ENCODE measurements at places on chromosomes 13 and 19.

GRCh38 chr13:61833228-61833627 is 417.6 kb upstream of the PCDH20 start:
- DNase-seq, result no peak

GRCh38 chr13:99196466-99197116 is 4.1 kb upstream of the UBAC2 start:
- DNase-seq, result no peak

- DNase-seq, result no peak
These were observed 5.2 kb downstream of the POLRMT start for GRCh38 chr19:628168-628567.

DNA sequence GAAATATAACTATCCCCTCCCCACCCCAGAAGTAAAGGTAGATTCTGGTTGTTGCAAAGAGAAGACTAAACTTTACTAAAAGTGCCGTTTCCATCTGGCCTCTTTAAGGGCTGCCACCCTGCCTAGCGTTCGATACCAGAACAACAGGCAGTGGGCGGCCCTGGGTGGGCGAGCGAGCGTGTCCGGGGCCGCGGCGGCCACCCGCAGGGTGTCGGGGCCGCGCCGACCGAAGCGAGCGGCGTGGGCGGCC is 2.6 kb downstream of the FGF9 start:
- no peak for DNase-seq

GRCh38 chr19:45186509-45187334 is 8.1 kb downstream of the BLOC1S3 start:
- DNase-seq, result no peak

- no peak for DNase-seq
These were observed 416.4 kb downstream of the ITGBL1 start for GRCh38 chr13:101868585-101869469.

GRCh38 chr19:52566121-52566520 is 4.0 kb upstream of the ZNF701 start:
- DNase-seq, result no peak

- DNase-seq, result no peak
These were observed 119.5 kb downstream of the ZAR1L start for GRCh38 chr13:32195713-32196112.

DNA sequence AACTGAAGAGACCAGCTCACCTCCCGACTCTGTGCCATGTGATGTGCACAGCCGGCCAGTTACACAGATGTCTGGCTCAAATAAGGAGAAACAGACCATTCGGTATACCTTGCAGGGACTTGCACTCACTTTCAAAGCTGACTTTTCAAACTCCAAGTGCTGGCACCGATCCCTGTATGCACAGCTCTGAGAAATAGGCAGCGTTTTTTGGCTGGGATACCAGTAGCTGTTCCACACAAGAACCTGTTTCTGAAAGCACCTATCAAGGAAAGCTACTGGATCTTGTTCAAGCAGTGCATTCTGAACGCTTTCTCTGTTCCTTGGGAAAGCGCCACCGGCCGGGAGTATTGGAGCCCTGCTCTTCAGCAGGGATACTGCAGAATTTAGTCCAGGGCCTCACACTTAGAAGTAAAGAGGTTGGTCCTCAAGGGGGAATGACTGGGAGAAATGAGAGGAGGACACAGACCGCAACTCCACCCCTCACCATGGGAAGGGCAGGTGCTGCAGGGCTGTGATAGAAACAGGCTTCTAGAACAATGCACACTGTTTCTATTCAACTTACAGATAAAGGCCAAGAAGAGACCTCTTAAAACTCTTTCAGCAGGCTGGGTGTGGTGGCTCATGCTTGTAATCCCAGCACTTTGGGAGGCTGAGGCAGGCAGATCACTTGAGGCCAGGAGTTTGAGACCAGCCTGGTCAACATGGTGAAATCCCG is 53.6 kb upstream of the PABPC3 start:
- DNase-seq, result no peak

DNA sequence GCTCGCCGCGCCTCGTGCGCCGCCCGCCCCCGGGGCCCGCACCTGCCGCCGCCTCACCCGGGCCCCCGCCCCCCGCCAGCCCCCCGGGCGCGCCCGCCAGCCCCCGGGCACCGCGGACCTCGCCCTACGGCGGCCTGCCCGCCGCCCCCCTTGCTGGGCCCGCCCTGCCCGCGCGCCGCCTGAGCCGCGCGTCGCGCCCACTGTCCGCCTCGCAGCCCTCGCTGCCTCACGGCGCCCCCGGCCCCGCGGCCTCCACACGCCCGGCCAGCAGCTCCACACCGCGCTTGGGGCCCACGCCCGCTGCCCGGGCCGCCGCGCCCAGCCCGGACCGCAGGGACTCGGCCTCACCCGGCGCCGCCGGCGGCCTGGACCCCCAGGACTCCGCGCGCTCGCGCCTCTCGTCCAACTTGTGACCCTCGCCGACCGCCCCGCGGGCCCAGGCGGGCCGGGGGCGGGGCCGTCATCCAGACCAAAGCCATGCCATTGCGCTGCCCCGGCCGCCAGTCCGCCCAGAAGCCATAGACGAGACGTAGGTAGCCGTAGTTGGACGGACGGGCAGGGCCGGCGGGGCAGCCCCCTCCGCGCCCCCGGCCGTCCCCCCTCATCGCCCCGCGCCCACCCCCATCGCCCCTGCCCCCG is 17.2 kb downstream of the POLRMT start:
- no peak for DNase-seq

- DNase-seq, result no peak
These were observed 19.8 kb upstream of the POU4F1 start for GRCh38 chr13:78623132-78623531.

- no peak for DNase-seq
These were observed 70.4 kb downstream of the SLITRK6 start for GRCh38 chr13:85728811-85729210.

DNA sequence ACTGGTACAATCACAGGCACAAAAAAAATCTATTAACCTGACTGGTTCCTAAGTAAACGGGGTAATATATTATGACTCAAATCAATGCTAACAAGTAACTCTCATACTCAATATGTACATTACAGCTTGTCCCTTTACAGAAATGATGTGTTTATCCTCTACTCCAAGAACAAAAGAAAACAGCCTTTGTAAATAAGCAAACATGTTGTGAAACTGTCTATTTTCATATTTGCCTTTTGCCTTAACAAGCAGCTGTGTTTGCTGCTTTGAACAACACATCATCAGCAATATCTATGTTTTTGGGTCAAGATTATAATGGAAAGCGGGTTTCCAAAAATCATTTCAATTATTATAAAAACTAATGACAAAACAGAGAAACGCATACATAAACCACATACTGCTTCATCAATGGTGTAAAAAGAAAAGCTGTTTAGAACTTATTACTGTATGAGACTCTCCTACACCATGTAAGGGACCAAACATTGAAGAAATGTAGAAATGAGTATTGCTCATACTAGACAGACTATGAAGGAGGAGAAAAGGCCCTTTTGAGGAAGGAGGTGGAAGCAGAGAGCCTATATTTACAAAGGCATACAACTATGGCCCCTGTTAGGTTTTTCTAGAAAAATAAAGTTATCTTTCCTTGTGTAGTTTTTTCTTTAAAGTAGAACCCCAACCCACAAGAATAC is 14.8 kb downstream of the TBC1D4 start:
- no peak for DNase-seq

DNA sequence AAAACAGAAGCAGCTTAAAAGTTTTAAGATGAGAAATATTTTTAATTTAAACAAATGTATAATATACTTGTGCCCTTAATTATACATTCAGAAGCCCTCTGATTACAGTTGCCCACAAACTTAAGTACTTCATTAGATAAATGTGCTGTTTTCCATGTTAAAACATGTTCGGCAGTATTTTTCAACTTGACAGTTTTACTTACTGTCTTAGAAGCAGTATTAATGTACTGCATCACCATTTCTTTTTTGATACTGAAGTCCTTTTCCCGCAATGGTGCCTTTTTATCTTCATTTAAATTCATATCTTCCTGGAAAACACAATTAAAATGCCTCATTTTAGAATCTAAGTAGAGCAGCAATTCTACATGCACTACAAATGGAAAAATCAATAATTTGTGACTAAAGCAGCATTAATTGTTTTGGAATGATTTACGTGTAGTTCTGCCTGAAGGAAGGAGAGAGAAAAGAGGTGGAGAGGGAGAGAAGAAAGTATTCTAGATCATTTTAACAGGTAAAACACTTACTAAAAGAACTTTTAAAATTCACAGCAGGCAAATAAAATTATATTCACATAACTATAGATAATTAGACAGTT is 70.2 kb downstream of the DIAPH3 start:
- DNase-seq, result no peak

DNA sequence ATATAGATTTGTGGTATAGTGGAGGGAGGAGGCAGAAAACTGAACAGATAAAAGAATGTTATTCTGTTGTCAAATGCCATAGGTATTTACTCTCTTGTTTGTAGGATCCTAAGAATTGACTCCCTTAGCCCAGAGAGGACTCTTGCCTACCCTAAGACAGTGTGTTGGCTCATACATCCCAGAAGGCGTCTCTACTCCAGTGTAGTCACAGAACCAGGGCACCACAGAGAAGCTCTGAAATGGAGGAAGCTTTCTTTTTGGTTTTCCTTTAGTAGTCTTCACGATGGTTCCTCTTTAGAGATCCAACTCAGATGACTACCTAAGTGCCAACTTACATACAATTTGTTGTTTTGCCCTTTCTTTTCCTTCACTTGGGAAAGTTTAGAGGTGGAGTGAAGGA is 14.0 kb downstream of the GPR183 start:
- no peak for DNase-seq

- no peak for DNase-seq
These were observed 50.6 kb upstream of the GAS6 start for GRCh38 chr13:113914333-113915011.

GRCh38 chr13:106230450-106230849 is 305.0 kb downstream of the EFNB2 start:
- no peak for DNase-seq

- no peak for DNase-seq
These were observed 4.3 kb upstream of the PALM3 start for GRCh38 chr19:14066134-14066533.

GRCh38 chr19:49363268-49364082 is at the start of gene DKKL1:
TSS of gene DKKL1 (plus strand) at chr19:49363877. CDS start at chr19:49363999, 122 bp downstream.
- DNase-seq, result no peak

- DNase-seq, result no peak
These were observed 43.6 kb downstream of the TEX26 start for GRCh38 chr13:30976025-30976424.

- DNase-seq, result no peak
These were observed 34.3 kb downstream of the AMER2 start for GRCh38 chr13:25137788-25138115.

- no peak for DNase-seq
These were observed 39.3 kb downstream of the MBNL2 start for GRCh38 chr13:97261254-97262005.

- DNase-seq, result no peak
These were observed 1346.0 kb upstream of the SPRY2 start for GRCh38 chr13:81686877-81687276.

DNA sequence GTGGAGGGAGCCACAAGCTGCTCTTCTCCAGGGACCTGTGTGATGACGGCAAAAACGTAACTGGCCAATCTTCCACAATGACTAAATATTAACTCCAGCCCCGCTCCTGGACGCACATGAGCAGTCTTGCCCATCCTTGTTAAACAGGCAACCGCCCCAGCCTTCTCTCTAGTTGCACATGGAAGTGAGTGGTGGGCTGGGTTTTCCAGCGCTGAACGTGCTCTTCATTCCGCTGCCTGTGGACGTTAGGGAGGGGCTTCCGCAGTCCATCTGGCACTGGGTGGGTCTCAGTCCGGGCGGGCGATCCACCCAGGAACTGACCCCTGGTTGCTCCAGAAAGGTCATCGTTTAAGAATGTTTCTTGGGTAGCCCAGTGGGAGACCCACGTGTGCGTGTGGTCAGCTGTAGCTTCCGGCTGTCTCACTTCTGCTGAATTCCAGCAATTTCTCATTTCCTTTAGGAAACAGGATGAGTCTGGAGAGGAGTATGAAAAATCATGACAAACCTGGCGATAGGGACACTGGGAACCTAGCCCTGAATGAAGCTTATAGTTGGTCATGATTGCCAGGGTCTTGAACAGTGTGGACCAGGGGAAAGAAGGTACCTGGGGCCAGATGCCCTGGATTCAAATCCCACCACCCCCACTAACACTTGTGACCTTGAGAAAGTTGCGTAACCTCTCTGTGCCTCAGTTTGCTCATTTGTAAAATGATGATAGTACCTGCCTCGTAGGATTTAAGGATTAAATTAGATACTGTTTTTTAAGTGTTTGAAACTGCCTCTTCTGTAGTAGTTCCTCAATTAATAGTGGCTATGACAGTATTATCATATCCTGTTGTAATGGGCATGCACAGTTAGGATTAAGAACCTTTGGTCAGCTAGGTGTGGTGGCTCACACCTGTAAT is 92.6 kb downstream of the SIPA1L3 start:
- DNase-seq, result no peak

DNA sequence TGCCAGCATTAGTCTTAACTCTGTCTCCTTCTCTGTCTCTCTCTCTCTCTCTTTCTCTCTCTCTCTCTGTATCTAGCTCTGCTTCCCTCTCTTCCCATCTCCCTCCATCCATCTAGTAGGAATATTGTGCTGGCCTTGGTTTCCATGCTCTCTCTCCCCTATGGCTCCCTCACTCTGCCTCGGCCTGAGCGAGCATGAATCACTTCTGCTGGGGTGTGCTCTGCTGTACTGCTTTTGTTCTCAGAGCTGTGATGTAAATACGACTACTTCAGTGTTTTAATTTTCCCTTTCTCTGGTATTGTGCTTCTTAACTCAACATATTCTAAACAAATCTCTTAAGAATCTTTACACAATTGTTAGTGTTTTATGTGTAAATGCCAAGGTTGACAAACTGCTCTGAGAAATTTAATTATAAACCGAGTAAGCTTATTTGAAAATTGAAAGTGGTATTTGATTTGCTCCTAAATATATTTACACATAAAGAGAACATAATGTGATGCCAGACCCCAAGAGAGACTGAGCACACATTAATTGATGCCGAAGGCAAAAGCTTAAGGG is 211.5 kb upstream of the KL start:
- no peak for DNase-seq

- no peak for DNase-seq
These were observed 33.6 kb upstream of the EPHX3 start for GRCh38 chr19:15265850-15266248.

- no peak for DNase-seq
These were observed 113.2 kb downstream of the KCNRG start for GRCh38 chr13:50128428-50128931.

- DNase-seq, result no peak
These were observed 484.4 kb upstream of the PCDH20 start for GRCh38 chr13:61900033-61900432.

DNA sequence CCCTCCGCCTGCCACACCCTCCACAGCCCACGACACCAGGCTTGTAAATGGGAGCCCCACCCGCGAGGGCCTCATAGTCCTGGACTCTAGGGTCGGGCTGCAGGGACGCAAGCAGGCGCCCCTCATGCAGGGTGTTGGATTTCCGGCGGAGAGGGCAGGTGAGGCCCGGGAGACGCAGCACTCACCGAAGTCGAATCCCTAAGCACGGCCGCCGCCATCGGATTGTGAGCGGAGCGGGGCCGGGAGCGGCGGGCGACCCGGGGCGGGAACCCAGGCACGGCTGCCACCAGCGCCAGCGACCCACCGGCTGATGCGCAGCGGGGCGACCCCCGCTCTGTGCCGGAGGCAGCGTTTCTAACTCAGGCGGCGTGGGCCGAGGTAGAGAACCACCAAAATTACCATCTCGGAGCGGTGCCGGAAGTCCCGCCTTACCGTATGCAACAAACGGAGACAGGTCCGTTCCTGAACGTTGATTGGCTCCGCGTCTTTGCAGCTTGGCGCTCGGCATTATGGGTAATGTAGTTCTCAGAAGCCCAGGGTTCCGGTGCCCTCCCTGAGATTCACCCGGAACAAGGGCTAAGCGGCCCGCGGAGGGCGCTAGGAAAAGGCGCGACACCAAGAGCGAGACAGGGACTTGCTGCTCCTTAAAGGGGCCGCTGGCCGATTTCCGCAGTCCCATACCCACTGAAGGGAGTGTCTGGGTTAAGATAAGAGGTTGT is at the start of gene ZNF416:
TSS of gene ZNF416 (minus strand) at position 425 of the 719 bp plus-strand sequence. CDS start at position 218, 207 bp downstream.
- no peak for DNase-seq

All from cortex of kidney (tissue), 1 donor.